Mesendoderm (in vitro differentiated cells): ENCODE measurements at places on chromosomes 4 and X.

DNA sequence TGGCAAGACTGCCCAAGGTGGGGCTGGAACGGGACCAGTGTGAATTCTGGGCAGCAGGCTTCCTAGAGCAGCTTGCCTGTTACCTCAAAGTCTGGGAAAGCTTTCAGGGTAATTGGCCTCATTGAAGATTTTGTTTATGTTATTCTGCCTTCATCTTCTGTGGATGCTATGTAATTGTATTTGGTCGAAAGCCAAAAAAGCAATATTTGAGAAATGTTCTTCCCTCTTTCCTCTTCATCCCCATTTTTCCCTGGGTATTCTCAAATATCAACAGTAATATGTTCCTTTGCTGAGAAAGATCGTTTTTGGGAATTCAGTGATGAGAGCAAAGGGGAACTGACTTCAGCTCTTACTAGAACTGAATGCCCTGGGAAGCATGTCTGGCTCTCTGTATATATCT lies 12.9 kb downstream of the TMEM131L start:
- DNase-seq, result no peak

DNA sequence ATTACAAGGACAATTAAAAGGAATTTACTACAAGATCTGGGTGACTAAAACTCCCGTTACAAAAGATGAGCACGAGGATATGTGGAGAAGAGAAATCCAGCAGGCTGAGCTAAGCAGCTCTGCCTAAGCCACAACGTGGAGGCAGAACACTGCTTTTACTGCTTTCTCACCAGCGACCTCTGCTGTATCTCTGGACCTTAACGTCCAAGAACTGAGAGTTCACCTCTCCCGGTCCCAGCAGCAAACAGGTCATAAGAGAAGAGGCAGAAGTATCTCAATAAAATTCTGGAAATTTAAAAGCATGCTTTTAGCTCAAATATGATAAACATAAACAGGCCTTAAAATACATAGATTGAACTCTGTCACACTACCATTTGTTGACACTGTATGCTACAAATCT lies 81.0 kb downstream of the ADGRA3 start:
- DNase-seq, result peak; percentile 88

DNA sequence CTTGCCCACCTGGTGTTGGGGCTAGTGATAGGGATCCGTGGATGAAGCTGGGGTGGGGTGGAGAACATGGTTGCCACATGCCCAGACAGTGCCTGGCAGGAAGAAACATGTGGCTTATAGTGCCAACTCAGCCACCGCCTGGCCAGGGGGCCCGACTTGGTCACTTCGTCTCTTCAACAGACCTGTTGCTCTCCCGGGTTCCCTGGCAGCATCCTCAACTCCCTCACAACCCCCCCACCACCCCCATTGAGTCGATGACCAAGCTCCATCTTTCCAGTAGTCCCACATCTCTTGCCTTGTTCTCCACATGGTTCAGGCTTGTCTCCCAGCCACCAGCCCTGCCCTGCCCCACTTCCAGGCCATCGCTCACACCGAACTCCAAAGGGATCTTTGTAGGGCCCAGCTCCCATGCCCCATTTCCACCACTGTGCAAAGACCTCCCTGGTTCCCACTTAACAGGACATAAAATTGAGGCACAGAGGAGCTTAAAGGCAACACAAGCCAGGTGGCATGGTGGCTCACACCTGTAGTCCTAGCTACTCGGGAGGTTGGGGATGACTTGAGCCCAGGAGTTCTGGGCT lies 7.8 kb downstream of the PNCK start:
- no peak for DNase-seq

- DNase-seq, result peak; percentile 92
These were observed 632 bp upstream of the PCDH7 start for GRCh38 chr4:30719454-30720020.

GRCh38 chrX:18769364-18769763 lies 61.9 kb downstream of the PPEF1 start:
- DNase-seq, result no peak

GRCh38 chr4:142293536-142293935 lies 552.6 kb downstream of the INPP4B start:
- DNase-seq, result no peak

GRCh38 chrX:135543924-135544323 lies 23.5 kb downstream of the INTS6L start:
- peak; percentile 40 for DNase-seq

- DNase-seq, result no peak
These were observed 11.2 kb upstream of the BRS3 start for GRCh38 chrX:136476501-136476900.

GRCh38 chr4:158871335-158871724 lies 102.5 kb downstream of the FNIP2 start:
- DNase-seq, result peak; percentile 12
